ENCODE measurements at places on chromosomes 3 and 15.
A peak's percentile ranks its signal among the peaks of the same experiment; 100 is the strongest.

- peak; percentile 5 for DNase-seq
Measured at GRCh38 chr3:156332304-156332703, 211.9 kb downstream of the KCNAB1 start.

DNA sequence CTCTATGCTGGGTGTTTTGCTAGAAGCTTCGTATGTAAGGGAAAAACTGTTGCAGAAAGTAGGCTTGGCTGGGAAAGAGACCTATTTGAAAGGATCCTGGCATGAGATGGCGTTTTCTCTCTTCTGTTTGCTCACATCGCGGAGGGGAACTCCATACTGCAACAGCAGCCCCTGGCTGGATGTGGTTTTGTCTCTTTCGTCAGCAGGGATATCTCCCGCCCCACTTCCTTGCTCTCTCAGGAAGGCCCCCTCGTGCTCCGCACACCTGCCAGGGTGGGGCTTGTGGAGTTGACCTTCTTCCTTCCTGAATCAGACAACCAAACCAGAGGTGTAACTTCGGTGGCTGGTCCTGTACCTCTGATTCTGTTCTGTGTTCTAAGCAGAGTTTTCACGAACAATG lies 26.4 kb upstream of the MYZAP start:
- DNase-seq, result no peak

- no peak for DNase-seq
Measured at GRCh38 chr3:40997711-40998519, 201.4 kb upstream of the CTNNB1 start.

- peak; percentile 25 for DNase-seq
Measured at GRCh38 chr3:10602769-10603768, 97.7 kb upstream of the ATP2B2 start.

DNA sequence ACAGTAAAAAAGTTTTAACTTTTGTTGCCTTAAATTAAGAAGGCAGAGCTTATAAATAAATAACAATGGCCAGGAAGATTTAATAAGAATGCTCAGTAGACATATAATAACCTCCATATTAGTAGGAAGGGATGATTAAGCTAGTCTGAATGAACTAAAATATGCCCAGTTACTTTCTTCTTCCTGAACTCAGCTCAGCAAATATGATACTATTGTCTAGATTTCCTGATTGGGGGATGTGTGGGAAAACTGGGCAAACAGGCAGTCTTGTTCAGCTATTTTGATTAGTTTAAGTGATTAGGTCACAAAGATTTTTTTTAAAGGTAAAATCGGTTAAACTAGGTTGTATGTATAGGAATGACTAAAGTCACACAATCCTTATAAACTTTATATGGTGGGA lies 167.2 kb upstream of the SLC2A2 start:
- no peak for DNase-seq
